Stimulated activated CD4-positive, alpha-beta T cell treated with anti-CD3 and anti-CD28 coated beads, Interleukin-1b, Interleukin-23, amount 100 ng/mL, for 4 hours (primary cell): ENCODE measurements at places on chromosomes 4 and X.

GRCh38 chrX:67734111-67734753 lies 190.4 kb downstream of the AR start:
- no peak for DNase-seq

DNA sequence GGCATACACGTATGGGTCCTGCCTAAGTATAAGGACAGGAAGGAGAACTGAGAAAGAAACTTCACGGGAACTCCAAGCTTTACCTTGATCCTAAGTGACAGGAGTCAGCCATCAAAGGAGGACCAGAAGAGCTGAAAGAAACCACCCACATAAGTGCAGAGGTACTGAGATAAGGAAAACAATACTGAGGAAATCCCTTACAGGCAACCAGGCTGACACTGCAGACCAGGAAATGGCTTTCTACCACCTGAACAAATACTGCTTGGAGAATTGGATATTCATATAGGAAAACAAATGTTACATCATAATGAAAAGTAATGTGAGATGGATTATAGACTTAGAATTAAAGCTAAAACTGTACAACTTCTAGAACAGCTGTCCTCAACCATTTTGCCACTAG lies 127.0 kb downstream of the IL15 start:
- no peak for DNase-seq

DNA sequence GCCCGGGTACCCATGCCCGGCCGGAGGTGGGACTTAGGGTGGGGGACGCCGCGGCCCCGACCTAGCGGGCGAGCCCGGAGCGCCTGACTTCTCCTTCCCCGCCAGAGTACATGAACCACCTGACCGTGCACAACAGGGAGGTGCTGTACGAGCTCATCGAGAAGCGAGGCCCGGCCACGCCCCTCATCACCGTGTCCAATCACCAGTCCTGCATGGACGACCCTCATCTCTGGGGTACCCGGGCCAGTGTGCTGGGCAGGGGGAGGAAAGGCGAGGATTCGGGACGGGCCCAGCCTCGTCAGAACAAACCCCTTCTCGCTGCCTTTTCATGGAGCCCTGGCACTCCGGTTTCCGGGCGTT lies 622 bp downstream of the TAFAZZIN start:
- DNase-seq: no peak

DNA sequence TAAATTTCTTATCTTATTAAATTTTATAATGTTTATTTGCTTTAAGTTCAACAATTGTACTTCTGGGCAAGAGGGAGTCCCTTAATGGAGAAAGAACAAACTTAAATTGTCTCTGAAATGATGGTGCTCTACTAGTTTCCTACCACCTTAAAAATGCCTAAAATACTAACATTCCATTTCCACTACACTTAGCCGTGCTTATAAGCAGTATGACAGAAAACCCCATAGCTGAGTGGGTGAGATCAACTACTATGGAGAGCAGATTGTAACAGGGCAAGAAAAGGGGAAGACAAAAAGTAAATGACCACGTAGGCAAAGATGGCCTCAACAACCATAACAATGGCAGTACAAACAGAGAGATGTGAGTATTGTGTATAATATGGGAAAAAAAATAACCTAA lies 35.0 kb downstream of the RFC1 start:
- no peak for DNase-seq

GRCh38 chr4:156242390-156242789 lies 288.7 kb upstream of the CTSO start:
- no peak for DNase-seq

- DNase-seq: no peak
Observed at GRCh38 chrX:65723706-65724105, 56.3 kb downstream of the MSN start.

- DNase-seq: no peak
Observed at GRCh38 chrX:39875834-39876628, 221.7 kb downstream of the BCOR start.

- no peak for DNase-seq
Observed at GRCh38 chrX:131704136-131704695, 160.3 kb downstream of the OR13H1 start.

GRCh38 chr4:107740950-107741701 lies 21.1 kb upstream of the PAPSS1 start:
- no peak for DNase-seq

DNA sequence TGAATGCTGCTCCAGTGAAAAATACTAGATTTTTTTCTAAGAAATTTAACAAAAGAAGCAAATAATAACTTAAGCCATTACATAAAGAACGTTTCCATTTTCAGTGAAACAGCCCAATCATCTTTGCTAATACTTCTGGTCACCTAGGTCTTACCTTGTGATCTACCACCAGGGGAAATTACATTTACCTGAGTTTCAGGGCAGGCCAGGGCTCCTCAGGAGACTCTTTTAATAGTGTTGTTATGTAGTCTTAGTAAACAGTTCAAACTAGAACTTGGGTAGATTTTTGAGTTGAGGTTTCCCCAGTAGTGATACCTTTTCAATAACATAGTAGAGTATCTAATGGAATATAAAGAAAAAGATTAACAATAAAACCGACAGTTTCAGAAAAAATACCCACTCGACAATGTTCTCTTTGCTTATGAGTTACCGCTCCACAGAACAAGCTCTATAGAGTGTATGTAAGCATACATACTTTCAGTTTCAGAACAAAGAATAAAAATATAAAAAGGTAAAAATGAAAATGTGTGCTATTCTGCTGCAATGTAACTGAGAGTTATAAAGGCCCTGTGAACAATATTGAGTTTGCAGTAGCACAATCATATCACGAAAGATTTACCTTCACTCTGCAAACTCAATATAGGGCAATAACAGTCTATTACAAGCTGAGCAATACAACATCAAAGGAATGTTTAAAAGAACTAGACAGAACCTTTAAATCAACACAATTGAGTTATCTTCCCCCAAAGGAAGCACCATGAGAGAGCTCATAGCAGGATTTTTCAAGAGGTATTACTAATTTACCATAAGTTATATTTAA lies 165.8 kb downstream of the ATOH1 start:
- no peak for DNase-seq

DNA sequence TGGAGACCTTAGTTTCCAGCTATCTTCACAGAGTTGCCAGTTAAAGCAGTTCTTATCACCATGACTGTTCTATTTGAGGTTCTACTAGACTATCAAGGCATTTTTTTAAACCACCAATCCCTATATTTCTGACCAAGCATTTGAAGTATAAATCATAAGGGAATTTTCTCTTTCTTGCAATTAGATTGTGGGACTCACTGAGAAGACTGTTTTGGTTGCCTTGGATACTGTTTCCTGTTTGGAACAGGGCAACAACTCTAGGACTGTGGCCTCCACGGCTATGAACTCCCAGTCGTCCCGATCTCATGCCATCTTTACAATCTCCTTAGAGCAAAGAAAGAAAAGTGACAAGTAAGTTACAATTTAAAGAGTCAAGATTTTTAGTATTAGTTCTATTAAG lies 11.8 kb downstream of the KIF4A start:
- no peak for DNase-seq

DNA sequence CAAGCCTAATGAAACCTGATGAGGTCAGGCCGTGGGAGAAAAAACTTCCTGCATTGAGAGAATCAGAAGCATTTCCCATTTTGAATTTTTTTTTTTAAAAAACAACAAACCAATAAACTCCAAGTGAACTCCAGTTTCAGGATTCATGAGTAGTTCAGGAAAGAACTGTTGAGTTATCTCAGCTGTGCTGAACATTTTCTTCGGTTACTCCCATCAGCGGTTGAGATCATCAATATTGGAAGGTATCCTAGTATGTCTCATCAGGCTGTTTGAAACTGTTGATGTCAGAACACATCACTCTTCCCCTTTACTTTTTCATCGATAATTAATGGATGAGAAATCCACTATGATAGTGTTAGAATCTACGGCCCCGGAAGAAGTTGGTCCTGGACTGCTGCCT lies 82.4 kb upstream of the ADGRG2 start:
- no peak for DNase-seq

DNA sequence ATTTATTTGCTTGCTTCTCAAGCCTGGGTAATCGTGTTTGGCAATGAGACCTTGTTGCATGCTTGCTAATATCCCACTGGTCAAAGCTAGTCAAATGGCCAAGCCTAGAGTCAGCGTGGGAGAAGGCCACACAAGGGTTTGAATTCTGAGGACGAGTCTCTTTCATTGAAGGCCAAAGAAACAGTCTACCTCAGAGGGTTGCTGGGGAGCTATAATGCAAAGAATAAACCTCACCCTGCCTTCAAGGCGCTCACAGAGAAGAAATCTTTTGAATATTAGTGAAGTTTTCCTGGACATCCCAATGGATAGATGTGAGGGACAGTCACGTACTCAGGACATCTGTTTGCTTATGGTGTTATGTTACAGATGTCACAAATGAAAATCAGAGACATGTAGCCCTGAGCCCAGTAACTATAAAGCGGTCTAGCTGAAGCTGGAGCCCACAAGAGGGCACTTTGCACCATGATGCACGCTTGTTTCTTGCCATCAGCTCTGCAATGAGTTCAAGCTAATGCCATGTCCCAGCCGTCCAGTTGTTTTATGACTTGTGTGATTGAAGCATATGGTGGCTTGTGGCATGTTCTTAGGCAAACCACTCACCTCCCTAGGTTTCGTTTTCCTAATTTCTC lies 1.1 kb upstream of the TLR3 start:
- DNase-seq: no peak

DNA sequence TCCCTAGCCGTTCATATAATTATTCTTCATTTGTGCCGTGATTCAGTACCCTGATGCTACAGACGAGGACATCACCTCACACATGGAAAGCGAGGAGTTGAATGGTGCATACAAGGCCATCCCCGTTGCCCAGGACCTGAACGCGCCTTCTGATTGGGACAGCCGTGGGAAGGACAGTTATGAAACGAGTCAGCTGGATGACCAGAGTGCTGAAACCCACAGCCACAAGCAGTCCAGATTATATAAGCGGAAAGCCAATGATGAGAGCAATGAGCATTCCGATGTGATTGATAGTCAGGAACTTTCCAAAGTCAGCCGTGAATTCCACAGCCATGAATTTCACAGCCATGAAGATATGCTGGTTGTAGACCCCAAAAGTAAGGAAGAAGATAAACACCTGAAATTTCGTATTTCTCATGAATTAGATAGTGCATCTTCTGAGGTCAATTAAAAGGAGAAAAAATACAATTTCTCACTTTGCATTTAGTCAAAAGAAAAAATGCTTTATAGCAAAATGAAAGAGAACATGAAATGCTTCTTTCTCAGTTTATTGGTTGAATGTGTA lies 7.0 kb downstream of the SPP1 start:
- no peak for DNase-seq
